NCI-H1694 (cell line): ENCODE measurements at places on chromosomes 13 and 19.

- DNase-seq = no peak
Observed at GRCh38 chr19:2355168-2356035, 4.7 kb upstream of the TMPRSS9 start.

DNA sequence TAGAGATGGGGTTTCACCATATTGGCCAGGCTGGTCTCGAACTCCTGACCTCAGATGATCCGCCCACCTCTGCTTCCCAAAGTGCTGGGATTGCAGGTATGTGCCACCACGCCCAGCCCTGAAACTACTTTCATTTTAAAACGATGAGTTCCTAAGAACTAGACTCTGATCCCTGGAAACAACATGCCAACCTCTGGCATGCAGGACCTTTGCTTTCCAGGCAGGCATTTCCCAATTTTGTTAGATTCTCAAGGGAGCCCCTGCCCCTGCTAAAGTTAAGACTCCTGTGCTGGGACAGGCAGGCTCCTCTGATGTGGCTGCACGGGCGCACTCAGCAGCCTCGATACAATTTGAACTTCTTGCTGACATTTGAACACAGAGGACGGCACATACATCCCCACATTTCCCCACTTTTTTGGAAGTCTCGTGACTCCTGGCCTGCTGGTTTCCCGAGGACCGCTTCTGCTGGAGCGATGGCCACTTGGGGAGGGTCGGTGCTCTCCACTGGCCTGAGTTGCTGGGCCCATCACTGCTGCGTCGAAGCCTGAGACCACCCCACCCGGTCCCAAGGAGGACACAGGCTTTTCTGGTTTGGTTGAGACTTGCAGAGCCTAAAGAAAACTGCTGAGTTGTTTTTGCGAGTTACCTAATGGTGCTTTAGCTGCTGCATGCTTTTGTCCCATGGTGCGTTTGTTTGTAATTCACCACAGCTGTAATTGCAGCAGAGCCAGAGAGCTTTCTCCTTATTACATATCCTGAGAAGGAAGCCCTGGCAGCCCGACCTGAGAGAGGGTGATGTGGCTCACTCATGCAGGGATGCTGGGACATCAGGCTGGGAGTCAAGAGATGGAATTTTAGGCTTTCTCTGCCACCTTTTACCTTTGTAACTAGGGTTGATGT is 8.2 kb downstream of the ATP11A start:
- DNase-seq = no peak

GRCh38 chr13:23608701-23609413 is 38.6 kb downstream of the TNFRSF19 start:
- peak; percentile 17 for DNase-seq

DNA sequence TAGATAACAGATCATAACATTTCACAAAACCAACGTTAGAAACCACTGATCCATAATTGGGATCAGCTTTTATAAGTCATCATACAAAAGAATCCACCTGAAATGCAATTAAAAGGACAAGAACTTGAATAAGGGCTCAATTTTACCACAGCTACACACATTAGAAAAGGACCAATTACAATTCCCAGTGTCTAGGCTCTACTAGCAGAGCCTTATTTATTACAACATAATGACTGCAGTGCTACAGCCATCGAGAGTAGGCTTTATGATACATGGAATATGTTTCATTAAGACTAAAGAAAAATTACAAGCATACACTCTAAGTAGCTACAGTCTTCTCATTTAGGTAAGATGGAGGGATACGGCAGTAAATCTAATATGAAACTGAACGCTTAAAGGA is 2.9 kb downstream of the RBM26 start:
- DNase-seq = no peak

GRCh38 chr19:11662278-11662677 is 65.0 kb downstream of the ZNF627 start:
- DNase-seq = no peak

DNA sequence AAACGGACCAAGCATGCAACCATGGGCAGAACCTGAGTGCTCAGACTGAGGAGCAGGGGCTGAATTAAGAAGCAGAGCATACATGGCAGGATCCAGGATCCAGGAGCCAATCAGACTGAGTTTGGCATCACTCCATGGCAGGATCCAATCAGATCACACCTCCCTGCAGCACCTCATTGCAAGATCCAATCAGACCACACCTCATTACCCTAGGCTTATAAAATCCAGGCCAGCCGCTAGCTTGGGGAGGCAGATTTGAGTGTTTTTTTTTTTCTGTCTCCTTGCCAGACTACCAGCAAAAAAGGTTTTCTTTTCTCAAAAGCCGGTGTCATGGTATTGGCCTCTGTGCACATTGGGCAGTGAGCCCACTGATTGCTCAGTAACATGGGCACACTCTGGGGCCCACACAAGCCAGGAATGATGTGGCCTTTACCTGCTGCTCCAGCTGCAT is 127.9 kb upstream of the GJB6 start:
- no peak for DNase-seq

DNA sequence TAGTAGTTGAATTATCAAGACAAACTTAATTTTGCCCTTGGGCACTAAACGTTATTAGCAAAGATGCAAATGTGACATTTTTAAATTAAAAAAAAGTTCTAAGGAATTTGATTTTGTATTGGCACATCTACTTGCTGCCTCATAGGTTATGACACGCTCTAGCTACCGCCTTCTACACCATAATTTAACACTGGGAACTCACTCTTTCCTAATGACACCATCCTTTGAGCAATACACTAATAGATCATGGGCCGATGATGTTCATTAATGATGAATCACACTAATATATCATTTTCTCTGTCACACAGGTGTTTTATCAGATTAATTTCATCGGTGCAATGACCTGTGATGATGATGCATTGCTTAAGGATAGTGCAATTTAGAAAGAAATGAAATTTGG is 528.8 kb upstream of the PCDH9 start:
- no peak for DNase-seq

GRCh38 chr13:45564133-45564776 is 51.3 kb downstream of the ERICH6B start:
- no peak for DNase-seq

GRCh38 chr19:1910177-1910576 is 5.0 kb downstream of the ADAT3 start:
- no peak for DNase-seq

GRCh38 chr19:45076029-45076850 is at the start of gene ZNF296:
Gene ZNF296, minus strand, starts transcription at chr19:45076478. Its CDS starts 105 bp downstream, at chr19:45076373.
- no peak for DNase-seq

DNA sequence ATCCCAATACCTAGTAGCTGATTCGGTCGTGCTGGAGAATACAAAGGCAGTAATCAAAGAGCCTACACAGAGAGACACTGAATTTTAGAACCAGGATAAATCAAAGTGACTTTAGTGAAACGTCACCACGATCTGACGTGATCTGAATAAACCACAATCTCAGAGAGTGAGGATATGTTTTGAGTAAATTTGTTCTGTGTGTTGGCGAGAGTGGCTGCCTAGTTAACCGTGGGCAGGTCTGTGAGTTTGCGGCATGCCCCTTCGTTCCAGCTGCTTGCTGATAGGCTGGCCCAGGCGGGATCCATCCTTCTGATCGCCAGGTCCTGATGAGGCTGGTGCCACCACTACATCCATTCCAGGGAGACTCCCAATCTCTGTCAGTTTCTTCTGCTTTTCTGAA is 40.4 kb downstream of the LRCH1 start:
- DNase-seq = no peak

DNA sequence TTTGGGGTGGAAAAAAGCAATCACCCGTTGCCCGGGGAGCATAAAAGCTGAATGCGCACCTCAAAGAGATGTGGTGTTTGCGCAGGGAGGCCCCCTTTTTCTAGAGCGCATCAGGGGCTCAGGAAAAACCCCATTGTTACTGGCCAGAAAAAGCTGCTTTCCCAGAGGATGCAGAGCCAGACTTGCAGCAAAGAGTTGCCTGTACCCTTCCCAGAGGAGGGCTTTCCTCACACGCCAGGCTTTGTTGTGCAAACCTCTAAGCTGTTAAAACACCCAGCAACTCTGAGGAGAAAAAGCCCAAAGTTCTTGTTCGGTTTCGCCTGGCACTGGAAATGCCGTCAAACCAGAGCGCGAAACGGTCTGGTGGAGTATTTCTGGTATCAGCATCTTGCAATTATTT is 29.3 kb downstream of the GSX1 start:
- no peak for DNase-seq

GRCh38 chr19:2055931-2056836 is 5.1 kb upstream of the MKNK2 start:
- DNase-seq = no peak

DNA sequence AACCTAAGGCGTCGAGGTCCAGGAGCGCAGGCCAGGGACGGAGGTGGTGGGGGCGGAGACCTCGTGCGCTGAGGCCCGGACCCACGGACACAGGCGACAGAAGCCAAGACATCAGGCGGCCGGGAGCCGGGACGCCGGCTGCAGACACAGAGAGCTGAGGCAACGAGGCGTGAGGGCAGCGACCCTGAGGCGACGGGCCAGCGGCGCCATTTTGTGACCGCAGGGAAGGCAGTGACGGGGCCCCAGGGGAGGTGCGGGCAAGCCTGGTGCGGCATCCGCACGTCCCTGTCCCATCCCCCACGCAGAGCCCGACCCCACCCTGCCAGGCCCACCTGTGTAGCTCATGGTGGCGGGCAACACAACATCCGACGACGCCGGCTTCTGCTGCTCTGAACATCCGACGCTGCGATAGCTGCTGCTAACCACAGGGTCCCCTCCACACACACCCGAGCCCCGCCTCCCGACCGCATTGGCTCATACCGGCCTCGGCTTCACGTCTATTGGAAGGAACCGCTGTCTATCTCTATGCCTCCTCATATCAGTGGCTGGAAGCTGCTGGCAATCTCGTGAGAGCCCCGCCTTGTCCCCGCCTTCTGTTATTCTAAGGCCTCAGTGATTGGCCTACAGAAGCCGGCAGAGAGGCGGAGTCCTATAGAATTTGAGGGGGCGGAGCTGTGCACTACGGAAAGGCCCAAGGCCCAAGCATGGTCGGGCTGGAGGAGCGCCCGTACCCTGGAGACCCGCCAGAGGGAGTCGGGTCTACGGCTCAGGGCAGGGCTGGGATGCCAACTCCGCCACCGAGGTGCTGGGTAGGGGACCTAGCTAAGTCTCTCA is at the start of gene AKAP8L:
Gene AKAP8L, minus strand, starts transcription at position 410 of the 834 bp plus-strand sequence. Its CDS starts 65 bp downstream, at position 345.
- peak; percentile 99 for DNase-seq

- peak; percentile 65 for DNase-seq
Observed at GRCh38 chr13:109743706-109744453, 42.5 kb downstream of the IRS2 start.

DNA sequence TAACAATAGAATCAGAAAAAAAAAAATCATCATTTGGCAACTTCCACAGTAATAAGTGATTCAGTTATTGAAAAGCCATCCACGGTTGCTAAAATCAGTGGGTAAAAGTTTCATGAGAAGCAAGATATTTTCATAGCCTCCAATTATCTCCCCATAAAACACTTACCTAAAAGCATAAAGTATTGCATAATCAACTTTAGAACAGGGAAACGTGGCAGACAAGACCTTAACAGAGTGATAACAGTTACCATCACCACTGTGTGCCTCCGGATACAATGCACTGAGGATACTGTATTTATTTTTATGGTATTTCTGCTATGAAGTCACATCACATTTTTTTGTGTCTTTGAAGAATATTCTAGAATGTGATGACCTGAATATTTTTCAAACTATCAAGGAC is 37.0 kb downstream of the ABCC4 start:
- no peak for DNase-seq

GRCh38 chr19:28603453-28603852 is 609.5 kb downstream of the UQCRFS1 start:
- no peak for DNase-seq

DNA sequence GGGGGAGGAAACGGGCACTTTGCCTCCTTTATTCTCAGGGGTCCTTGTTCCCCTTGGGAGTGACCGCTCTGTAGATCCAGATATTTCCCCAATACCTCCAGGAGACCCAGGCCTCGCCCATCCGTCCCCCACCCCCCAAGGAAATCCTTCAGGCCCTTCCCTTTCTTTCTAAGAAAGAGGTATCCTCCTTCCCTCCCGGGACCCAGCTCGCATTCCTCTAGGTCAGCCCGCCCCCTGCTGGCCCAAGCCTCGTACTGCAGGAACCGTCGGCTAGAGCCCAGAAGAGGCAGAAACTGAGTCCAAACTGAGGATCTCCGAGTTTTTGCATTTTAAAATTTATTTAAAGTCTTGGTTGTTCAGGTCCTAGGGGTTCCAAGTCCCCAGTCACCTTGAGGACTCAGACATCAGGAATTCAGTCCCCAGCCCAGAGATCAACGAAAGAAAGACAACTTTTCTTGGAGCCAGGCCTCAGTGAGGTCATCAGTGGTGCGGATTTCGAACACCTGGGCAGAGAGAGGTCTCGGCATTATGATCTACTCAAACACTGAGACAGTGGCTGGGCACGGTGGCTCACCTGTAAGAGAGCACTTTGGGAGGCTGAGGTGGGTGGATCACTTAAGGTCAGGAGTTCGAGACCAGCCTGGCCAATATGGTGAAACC is 7.5 kb upstream of the LRFN1 start:
- peak; percentile 67 for DNase-seq

DNA sequence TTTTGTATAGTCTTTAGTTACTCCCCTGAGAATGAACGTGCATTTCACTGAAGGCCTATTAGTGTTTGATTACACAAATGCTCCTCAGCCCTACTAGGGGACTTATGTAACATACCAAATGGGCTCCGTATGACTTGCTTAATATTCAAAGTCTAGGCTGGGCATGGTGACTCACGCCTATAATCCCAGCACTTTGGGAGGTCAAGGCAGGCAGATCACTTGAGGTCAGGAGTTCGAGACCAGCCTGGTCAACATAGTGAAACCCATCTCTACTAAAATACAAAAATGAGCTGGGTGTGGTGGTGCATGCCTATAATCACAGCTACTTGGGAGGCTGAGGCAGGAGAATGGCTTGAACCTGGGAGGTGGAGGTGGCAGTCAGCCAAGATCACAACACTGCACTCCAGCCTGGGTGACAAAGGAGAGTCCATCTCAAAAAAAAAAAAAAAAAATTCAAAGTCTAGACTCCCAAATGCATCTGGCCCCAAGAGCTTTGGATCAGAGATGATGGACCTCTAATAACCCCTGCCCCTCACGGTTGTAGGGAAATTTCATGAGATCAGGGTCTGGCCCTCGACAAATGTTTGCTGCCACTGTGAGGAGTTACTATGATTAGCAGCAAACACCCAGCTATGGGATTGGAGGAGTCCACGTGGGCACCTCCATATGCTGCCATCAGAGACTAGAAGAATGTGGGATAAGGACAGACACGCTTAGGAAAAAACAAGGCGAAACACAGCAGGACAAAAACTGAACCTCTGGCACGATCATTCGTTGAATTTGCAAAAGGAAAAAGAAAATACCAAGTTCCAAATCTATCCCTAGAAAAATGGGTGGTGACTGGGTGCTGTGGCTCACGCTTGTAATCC is 4.6 kb downstream of the FBXO17 start:
- DNase-seq = no peak
